ENCODE measurements at places on chromosomes 7 and 10.

GRCh38 chr7:158487631-158488151, 99.9 kb downstream of the PTPRN2 start:
- no peak for DNase-seq

DNA sequence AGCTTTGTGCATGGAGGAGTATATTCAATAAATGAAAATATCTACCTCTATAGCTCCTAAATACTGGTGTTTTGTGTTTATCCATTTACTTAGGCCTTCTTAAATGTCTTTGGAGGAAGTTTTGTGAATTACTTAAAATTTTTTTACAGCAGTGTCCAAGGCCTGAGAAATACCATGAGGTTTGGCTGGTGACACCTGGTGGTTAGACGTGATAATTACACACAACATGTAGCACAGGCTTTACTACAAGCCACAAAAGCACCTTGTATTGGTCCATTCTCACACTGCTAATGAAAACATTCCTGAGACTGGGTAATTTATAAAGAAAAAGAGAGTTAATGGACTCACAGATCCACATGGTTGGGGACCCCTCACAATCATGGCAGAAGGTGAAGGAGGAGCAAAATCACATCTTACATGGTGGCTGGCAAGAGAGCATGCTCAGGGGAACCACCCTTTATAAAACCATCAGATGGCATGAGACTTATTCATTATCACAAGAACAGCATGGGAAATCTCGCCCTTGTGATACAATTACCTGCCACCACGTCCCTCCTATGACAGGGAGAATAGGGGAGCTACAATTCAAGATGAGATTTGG, 20.6 kb downstream of the HYAL4 start:
- peak; percentile 48 for DNase-seq

DNA sequence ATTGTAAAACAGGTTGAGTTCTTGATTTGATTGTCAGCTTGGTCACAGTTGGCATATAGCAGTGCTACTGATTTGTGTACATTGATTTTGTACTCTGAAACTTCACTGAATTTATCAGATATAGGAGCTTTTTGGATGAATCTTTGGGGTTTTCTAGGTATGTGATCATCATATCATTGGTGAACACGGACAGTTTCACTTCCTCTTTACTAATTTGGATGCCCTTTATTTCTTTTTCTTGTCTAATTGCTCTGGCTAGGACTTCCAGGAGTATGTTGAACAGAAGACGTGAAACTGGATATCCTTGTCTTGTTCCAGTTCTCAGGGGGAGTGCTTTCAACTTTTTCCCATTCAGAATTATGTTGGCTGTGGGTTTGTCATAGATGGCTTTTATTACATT, 86.9 kb downstream of the EXOC4 start:
- no peak for DNase-seq

DNA sequence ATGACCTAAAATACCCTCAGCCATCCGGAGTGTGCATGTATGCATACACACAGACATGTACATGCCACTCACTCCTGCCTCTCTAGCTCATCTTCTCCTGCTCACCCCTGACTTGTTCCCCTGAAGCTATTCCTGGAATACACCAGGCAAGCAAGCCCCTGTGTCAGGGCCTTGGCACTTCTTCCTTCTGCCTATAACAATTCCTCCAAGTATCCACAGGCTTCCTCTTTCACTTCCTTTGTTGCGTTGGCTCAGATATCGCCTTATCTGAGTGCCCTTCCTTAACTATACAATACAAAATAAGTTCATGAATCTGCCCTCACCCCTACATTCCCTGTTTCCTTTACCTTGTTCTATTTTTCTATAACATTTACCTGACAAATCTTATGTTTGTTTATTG, 88.8 kb downstream of the NOD1 start:
- no peak for DNase-seq

DNA sequence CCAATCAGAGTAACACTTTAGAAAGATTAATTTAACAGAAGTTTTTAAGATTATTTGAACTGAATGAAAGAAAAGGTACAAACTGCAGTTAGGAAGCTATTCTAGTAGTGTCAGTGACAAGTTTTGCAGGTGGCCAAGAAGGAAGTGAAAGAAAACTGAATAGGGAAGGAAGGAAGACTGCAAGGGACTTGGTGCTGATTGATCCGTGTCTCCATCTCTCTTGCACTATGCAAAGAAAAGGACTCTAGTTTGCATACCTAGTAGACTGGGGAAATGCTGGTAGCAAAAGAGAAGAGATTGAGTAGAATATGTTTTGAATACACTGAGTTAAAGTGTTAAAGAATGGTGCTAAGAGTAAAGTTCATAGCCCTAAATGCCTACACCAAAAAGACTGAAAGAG, 33.0 kb downstream of the OR6V1 start:
- DNase-seq = no peak

DNA sequence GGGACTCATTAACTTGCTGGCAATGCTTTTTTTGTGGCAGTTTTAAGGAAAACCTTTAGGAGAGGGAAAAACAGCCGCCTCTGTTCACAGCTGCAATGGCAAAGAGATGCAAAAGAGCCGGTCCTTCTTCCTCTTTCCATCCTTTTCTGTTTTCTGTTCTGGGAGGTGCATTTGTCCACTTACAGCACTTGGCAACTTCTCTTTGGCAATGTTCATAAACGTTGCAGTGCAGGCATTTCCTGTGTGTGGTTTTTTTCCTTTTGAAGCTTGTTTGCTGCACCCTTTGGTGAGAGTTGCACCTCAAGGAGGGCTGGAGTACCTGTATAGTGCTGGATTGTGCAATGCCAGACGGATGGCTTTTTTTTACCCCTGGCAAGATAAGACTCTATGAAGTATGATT, 53.9 kb upstream of the HABP2 start:
- DNase-seq = no peak

GRCh38 chr10:117476716-117477115, 65.8 kb upstream of the EMX2 start:
- DNase-seq = no peak

DNA sequence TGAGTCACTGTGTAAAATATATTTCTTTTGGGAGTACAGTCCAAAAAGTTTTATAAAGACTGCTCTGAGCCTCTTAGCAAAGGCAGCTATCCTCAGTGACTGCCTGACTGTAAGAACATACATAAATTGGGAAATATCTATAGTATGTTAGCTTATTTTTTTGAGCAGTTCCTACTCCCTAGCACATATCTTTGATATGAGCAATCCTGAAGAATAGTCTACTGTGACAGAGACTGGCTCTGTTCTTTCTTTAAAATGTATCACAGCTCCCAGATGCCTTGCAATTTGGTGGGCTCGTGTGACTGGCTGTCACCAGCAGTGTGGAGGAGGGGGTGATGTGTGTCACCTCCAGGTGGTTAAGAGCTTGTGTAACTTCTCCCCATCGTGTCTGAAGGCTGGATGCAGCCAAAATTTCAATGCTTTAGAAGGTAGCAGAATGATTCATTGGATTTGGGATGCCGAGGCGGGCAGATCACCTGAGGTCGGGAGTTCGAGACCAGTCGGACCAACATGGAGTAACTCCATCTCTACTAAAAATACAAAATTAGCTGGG, 47.9 kb downstream of the MTERF1 start:
- DNase-seq = no peak

- DNase-seq = no peak
These were observed 3.1 kb downstream of the PAX2 start for GRCh38 chr10:100748231-100749058.

GRCh38 chr10:92091965-92092364, 168.4 kb downstream of the BTAF1 start:
- no peak for DNase-seq

- peak; percentile 20 for DNase-seq
These were observed 156.2 kb upstream of the LYZL1 start for GRCh38 chr10:29132551-29133111.

- no peak for DNase-seq
These were observed 30.8 kb downstream of the ELAPOR2 start for GRCh38 chr7:87028636-87029035.

- DNase-seq = no peak
These were observed 86.7 kb downstream of the ARHGAP22 start for GRCh38 chr10:48517911-48518811.

DNA sequence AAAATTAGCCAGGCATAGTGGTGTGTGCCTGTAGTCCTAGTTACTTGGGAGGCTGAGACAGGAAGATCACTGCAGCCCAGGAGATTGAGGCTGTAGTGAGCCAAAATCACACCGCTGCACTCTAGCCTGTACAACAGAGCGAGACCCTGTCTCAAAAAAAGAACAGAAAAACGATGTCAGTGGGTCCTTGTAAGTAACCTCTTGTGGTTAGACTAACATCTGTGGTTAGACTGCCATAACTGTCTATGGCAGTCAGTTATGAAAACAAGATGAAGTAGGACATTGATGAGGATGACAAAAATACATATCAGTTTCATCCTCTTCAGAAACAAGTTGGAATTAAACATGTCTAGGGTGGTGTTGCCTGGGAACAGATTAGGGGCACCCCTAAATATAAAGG, 53.3 kb downstream of the AKAP9 start:
- no peak for DNase-seq

DNA sequence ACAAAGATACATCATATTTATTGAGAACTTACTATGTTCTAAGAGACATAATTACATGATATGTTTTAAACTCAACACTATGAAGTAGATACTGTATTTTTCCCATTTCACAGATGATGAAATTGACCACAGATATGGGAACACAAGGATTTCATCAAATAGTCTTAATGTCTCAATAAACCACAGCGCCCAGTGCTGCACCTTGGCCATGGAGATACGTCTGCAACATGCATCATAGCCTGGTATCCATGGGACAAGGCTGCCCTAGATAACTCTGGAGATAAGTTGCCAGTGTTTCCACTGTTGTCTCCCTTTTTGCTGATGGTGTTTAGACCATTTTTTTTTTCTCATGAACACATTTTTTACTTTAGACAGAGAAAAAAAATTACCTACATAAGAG, 97.5 kb downstream of the GNAT3 start:
- DNase-seq = no peak

DNA sequence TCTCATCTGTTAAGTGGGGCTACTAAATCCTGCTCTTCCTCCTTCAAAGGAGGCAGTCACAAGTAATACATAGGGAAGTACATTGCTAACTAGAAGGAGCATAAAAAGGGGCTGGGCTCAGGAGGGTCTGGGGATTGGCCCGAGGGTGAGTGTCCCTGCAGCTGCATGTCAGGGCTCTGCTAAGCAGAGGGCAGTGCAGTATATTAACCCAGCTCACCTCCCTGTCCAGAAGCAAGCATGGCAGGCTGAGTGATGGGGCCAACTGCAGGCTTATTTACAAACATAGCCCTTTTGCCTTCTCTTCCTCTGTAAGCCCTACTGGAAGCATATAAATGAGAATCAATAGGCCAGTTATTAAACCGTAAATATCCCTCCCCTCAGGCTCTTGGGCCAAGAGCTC, 143.2 kb upstream of the PCBD1 start:
- no peak for DNase-seq

- DNase-seq = no peak
These were observed 236.6 kb downstream of the PARD3 start for GRCh38 chr10:34578468-34578867.

DNA sequence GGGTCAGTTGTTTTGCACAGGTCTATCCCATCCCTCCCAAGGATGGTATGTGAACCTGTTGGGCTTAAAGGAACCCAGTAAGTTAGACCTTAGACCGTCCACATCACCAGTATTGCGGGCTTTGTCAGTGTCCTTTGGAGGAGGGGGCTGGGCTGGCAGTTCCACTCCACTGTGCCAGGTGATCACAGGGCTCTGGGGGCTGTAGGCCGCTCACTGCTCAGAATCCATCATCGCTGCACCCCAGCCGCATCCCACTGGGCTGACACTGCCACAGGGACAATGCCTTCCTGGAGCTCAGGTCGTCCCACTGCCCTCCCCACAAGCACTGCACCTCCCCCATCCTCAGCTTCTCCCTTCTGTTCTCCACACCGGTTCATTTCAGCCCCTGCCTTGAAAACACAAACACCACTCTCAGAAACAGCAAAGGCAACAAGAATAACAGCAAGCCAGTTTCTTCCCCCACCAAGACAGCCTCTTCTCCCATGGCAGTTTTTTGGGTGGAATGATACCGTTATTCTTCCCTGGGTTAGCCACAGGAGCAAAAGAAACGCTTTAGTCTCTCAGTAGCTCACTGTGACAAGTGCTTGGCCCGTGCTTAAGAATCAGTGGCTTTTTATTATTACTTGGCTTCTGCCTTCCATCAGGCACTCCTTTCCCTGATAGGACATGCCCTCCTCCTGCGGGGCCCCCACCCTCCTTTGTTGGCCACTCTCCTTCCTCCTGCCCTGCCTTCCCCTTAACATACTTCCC, 111.2 kb downstream of the GRK5 start:
- no peak for DNase-seq

- no peak for DNase-seq
These were observed 24.1 kb downstream of the ZNF92 start for GRCh38 chr7:65397730-65398142.

GRCh38 chr7:139488810-139489209, 5.3 kb upstream of the KLRG2 start:
- DNase-seq = no peak

- no peak for DNase-seq
These were observed 9.7 kb upstream of the TARP start for GRCh38 chr7:38283107-38283506.

DNA sequence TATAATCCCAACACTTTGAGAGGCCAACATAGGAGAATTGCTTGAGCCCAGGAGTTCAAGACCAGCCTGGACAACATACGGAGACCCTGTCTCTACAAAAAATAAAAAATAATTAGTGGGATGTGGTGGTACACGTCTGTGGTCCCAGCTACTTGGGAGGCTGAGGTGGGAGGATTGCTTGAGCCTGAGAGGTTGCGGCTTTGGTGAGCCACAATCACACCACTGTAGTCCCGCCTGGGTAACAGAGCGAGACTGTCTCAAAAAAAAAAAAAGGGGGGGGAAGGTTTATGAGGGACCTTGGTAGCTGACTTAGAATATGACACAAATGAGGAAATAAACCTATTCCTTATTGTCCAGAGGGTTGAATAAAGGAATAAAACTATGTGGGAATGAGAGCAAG, 30.8 kb downstream of the SCD start:
- DNase-seq = no peak

GRCh38 chr7:974820-975681, at the start of gene COX19:
TSS of gene COX19 (minus strand) at chr7:975549. CDS start at chr7:975509, 40 bp downstream.
- peak; percentile 73 for DNase-seq

DNA sequence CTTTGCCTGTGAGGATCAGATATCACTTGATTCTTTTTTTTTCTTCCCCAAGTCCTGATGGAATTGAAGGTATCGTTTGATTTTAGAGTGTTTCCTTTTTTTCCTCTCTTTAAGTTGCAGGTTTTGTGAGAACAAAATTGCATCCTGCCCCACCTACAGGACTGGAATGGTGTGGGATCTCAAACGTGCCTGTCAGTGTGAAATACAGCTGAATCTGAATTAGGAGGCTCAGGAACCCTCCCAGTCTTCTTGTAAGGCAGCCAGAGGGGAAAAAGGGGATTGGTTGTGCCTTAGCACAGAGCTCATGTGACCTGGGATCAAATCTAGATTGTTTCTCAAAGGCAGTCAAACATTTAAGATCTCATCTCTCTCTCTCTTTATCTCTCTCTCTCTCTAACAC, 32.7 kb upstream of the KLHL7 start:
- no peak for DNase-seq

- no peak for DNase-seq
These were observed 170.8 kb downstream of the PDE1C start for GRCh38 chr7:31899356-31899927.

All from fibroblast of the conjunctiva (primary cell).